ENCODE measurements at places on chromosomes 2 and 18.

- DNase-seq: peak; percentile 32
Observed at GRCh38 chr18:38611036-38611964, 1045.7 kb upstream of the CELF4 start.

GRCh38 chr2:108446703-108447102 is 2.3 kb upstream of the GCC2 start:
- DNase-seq: no peak

- DNase-seq: peak; percentile 58
Observed at GRCh38 chr2:2014251-2014771, 270.0 kb upstream of the PXDN start.

- no peak for DNase-seq
Observed at GRCh38 chr2:27095427-27095744, 8.8 kb downstream of the KHK start.

- DNase-seq: peak; percentile 58
Observed at GRCh38 chr2:23637011-23637778, 252.2 kb downstream of the KLHL29 start.

- DNase-seq: no peak
Observed at GRCh38 chr2:218024871-218025270, 22.1 kb upstream of the TNS1 start.

GRCh38 chr2:126717928-126718327 is 62.0 kb downstream of the GYPC start:
- no peak for DNase-seq

DNA sequence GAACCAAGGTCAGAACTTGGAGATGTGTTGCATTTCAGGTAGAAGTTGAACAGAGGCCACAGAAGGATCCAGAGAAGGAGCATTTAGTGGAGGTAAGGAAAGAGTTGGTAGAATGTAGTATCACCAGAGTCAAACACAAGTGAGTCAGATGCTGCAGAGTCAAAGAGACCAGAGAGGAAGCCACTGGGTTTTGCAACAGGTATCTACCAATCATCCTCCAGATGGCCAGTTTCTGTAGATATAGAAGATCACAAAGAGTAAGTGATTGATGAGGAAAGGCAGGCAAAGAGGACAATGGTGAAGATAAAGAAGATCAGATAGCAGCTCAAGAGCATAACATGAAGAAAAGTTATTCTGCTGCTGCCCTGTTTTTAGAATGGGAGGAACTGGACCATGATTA is 75.9 kb downstream of the GTF3C3 start:
- DNase-seq: no peak

DNA sequence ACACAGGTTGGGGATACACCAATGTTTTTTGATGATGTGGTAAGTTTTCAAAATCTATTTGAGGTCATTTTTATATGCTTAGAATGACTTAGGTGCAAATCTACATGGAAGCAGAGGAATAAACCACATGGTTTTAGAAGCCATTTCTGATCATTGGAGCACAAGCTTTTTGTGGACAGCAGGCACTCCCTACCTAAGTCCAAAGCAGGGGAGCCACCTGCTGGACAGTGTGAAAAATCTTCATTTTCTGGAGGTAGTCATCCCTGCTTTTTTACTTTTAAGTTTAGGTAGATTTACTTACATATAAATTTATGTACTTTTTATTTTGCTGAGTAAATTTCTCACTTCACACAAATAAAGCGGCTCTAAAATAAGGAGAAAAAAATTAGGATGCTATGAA is 323.2 kb downstream of the PLCL1 start:
- DNase-seq: no peak

- DNase-seq: no peak
Observed at GRCh38 chr2:1670636-1671035, 73.7 kb downstream of the PXDN start.

DNA sequence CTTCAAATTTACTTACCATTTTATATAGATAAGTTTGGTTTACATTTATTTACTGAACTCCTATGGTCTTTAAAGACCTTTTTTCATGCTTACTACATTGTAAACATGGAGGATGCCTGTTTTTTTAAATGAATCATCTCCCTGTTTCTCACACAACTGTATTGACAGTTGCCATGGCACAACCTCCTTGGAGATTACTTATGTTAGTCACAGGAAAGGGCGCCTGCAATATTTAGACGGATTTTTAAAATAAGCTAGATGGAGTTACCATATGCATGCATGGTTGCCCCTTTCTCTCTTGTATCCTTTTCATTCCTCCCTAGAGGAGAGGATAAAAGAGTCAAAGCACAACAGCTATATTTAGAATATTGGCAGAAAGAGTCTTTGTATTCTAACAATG is 34.8 kb upstream of the CCDC102B start:
- DNase-seq: no peak

DNA sequence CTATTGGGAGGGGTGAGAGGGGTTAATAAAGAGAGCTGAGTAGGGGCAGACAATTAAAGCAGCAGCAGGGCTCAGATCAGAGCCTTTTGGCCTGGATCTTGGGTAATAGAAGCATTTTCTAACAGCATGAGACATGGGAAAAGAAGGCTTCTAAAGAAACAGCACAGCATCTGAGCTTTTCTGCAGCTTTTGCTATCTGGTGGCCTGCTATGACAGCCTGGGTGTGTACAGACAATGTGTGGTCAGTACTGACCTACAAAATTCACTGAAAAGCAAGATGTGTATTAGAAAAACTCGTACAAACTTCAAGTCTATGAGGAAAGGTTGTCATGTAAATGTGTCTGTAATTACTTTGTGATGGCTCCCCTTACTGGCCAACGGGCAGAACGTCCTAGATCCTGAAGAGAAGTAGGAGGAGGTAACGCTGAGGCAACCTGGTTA is 95.6 kb downstream of the GALNT3 start:
- no peak for DNase-seq

Data from retina (tissue), 1 donor.